ENCODE measurements at places on chromosomes 2 and 18.

DNA sequence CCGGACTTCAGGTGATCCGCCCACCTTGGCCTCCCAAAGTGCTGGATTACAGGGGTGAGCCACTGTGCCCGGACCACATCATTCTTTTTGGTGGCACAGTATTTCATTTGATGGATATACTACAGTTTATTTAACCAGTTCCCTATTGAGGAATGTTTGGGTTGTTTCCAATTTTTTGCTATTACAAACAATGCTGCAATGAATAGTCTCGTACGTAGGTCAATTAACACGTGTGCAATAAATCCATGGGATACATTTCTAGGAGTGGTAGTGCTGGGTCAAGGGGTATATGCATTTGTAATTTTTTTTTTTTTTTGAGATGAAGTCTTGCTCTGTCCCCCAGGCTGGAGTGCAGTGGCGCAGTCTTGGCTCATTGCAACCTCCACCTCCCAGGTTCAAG is 28.4 kb upstream of the XPO1 start:
- DNase-seq = no peak

- peak; percentile 39 for DNase-seq
Observed at GRCh38 chr2:159249990-159250715, 36.4 kb downstream of the WDSUB1 start.

GRCh38 chr18:68735483-68736343 is 20.8 kb upstream of the TMX3 start:
- DNase-seq = peak; percentile 28

DNA sequence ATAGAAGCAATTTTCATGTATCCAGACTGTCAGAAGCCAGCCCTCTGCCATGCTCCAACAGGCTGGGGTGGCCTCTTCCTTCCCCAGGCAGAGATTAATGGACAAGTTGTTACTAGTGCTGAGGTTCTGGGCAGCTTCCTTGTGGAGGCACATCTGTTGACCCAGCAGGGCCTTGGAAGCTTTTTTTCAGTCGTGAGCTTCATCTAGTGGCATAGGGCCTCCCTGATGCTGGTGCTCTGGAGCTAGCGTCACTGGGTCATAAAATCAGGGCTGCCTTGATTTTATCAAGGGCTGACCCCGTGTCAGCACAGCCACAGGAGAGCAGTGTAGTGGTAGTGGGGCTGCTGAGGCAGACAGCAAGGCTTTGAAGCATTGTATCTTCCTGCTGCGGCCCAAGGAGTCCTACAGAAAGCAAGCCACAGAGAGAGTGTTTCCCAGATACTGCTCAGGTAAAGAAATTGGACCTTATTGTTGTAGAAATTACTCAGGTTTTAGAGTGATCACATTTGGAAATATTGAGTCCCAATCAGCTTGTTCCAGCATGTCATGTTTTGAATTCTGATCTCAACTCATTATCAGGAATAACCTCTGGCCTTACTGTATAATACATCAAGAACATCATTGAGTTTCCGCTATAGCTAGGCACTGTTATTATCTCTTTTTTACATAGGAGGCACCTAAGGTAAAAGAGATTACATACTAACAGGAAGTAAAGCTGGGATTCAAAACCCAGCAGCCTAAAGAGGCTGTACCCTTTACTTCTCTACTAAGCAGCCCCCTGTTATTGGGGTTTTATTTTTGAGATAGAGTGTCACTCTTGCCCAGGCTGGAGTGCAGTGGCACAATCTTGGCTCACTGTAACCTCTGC is 92.3 kb upstream of the ALPP start:
- no peak for DNase-seq

DNA sequence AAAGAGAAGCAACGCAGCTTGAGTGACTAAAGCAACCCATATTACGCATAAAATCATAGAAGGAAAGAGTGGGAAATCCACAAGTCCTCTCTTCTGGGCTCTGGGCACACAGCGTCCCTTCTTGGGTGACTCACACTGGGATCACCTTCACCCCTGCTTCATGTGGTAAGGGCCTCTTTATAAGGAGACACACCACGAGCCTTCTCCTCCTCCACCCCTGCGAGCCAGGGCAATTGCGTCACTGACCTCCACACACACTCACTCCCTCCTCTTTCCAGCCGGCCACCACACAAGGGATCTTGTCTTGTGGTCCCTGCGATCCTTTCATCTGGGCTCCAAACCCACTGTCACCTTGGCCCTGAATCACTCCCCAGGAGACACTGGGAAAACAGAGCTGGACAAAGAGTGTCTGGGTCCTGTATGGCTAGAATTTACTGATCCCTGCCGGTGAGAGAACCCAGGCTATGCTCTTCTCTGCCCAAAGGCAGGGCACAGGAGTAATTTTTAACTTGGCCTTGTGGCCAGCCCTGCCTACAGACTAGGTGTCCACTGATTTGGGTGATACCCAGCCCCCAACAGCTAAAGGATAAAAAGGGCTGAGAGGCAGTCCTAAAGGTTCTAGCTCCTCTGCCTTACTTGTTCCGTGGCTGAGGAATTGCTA is 35.3 kb downstream of the NHEJ1 start:
- no peak for DNase-seq

GRCh38 chr18:21215490-21215889 is 26.5 kb upstream of the GREB1L start:
- DNase-seq = no peak

DNA sequence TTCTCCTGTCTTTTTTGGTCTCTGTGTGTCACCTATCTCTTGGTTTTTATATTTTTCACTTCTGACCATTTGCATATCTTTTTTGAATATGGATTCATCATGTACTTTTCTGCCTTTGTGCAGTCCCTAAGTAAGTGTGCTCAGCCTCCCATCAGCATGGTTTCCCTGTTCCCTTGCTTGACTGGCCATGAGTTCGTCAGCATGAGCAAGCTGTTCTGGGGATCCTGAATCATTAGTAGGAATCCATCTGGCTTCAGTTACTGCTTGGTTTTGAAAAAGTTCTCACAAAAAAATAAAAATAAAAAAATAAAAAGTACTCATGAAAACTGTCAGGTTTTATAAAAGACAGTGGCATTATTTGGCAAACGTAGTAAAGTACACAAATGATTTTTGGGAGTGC is 144.1 kb downstream of the NCOA1 start:
- no peak for DNase-seq

GRCh38 chr2:240347949-240348500 is 87.4 kb upstream of the GPC1 start:
- no peak for DNase-seq

DNA sequence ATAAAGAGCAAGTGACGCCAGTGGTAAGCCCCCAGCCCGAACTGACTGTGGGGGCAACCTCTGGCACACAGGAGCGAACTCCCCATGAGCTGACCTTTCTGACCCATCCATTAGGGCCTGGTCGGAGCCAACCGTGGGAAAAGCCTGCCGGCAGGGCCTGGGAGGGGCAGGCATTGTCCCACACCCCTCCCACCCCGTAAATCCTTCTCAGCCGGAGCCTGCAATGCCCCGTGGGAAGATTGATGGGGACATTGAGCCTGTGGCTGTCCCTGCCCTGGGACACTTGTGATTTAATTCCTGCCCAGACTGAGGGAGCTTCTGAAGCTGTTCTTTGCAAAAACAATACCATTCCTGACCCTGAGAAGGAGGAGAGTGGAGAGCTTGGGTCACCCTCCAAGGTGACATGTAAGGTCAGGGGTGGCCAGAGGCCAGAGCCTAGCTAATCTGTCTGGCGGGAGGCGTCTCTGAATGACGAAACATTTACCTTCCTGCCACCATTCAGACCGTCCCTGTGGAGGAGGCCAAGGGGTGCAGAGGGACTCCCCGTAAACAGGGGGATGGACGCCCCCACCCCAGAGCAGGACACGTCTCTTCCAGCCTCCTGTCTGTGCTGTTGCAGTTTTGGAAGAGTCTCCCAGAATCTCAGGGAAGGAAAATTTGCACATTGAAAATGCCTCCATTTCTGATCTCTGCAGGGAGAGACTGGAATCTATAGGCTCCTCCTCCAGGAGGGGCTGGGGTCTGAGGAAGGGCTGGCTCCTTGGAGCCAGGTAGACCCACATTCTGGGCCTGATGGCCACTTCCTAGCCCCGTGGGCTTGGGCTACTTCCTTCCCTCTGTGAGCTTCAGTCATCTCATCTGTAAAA is 51.2 kb upstream of the HS6ST1 start:
- DNase-seq = no peak

- DNase-seq = peak; percentile 22
Observed at GRCh38 chr2:176501617-176502016, 232.4 kb downstream of the MTX2 start.

DNA sequence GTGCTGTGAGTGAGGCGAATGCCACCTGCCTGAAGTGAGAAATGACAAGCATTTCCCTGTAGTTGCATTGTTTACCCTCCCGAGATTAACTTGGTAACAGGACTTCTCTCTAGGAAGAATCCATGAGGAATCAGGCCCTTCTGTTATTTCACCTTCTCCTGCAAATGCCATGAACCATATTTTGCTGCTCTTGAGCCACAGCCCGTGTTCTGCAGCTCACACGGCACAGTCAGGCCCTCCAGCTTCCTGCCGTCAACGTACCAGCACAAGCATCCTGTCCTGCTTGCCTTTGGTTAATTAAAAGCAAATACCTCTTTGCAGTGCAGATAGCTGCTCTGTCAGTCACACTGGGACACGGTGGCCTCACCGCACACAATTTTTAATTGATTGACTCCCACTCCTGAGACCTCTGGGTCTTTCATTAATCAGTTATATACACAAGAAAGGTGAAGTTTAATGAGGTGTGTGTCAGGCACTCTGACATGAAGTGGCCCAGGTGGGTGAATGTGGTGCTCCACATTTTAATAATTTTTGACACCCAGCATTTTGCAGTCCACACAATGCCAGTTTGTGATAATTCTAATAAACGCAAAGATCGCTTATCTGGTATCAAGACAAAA is 95.3 kb upstream of the ASB18 start:
- DNase-seq = no peak

- no peak for DNase-seq
Observed at GRCh38 chr18:25675123-25675850, 323.3 kb upstream of the ZNF521 start.

DNA sequence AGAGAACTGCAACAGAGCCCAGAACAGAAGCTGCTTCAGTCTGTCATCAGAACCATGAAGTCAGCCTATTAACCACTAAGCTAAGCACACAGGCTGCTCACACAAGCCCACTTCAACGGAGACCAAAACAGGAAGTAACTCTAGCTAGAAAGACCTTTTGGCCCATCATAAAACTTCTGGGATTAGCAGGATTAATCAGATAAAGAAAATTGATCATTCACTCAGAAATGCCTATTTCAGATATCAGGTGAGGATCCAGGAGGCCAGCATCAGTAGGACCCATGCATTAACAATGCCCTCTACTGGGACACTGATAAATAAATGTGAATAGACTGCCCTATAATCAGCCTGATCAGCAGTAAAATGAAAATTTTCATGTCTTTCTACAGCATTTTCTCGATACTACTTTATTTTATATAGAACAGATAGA is 101.4 kb downstream of the WDPCP start:
- peak; percentile 2 for DNase-seq

GRCh38 chr2:229346816-229347540 is 75.9 kb upstream of the PID1 start:
- no peak for DNase-seq

DNA sequence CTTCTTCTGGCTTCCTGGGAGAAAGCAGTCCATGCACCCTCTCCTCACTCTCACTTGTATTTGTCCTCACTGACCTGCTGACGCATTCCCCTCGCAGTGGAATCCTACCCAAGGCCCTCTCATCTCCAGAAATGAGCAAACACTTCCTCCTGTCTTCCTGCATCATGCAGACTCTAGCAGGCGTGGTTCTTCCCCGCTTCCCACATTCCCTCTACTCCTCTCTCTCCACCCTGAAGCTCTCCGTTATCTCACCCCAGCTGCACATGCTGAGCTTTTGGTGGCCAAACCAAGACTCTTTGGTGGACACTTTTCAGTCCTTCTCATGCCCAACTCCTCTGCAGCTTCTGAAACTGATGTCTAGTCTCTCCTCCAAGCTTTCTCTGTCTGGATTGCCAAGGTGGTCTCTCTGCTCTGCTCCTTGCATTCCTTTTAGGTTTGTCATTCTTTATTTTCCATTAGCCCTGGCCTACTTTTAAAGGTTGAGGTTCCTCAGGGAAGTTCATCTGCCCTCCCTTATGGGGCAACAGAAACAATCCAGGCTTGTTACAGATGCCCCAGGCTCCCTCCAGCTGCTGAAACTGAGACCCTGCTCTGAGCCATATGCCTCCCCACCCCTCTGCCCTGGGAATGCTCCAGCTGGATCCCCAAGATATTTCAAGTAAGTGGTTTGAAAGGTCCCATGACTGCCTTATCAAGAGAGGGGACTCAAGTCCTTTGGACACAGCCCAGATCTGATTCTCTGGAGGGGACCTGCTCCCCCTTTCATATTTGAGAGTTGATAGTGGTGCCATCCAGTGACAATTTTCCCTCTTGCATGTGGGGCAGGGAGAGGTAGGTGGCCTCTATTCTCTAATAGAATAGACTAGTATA is 835 bp upstream of the IL18RAP start:
- DNase-seq = no peak

DNA sequence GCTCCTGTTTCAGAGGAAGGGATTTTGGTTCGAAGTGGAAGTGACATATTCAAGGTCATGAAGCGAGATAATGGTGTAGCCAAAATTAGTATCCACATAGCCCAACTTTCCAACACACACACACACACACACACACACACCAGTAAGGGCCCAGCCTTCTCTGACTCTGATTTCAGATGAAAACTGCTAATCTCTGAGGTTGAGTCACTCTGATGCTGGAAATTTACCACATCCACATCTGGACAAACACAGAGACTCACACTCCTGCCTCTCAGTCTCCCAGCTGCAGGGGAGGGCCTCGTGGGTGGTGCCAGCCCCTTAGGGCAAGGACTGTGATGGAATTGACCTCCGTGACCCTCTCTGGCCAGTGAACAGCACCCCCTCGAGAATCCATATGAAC is 29.0 kb upstream of the SLC35F6 start:
- DNase-seq = no peak

DNA sequence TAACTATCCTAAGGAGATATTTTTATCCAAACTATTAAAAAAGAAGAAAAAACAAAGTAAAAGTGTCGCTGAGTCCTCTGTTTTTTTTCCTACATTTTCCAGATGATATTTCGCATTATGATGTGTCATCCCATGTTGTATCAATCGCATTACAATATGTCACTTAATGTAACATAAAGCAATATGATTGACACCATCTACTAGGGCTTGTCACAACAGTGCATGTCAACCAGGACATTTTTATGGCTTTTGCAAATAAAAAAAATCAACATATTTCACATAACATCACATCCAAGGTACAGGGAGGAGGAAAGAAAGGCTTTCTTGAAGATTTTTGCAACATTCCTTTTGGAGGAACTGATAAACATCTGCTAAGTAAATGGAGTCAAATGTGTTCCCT is 308.9 kb downstream of the ETAA1 start:
- DNase-seq = no peak

GRCh38 chr2:67798541-67799160 is 264.2 kb downstream of the C1D start:
- DNase-seq = no peak
